ENCODE measurements at places on chromosomes 6 and 20. TPM values are rescaled to one million over a fixed set of nuclear protein-coding genes. Genes with fewer than 3 reads are reported as not detected.

FITM2 gene
- 9.6 TPM for total RNA-seq

GRM4 gene
- 0.30 TPM for total RNA-seq

ENPP5 gene
- not detected for total RNA-seq

MYLK4 gene
- 0.30 TPM for total RNA-seq

OR2H1 gene
- total RNA-seq = not detected

HLA-DOB gene
- total RNA-seq = 0.18 TPM

BMP6 gene
- 2.1 TPM for total RNA-seq

TM9SF4 gene
- 54.8 TPM for total RNA-seq

BPI gene
- total RNA-seq = not detected

Data from smooth muscle cell of the umbilical artery (primary cell).